Activated naive CD8-positive, alpha-beta T cell treated with anti-CD3 and anti-CD28 coated beads, Interleukin-2, amount 10 ng/mL, durations not matched to agents 7 days and 5 days (primary cell): ENCODE measurements at places on chromosomes 11 and 22.

- no peak for DNase-seq
Measured at GRCh38 chr11:94924171-94924572, 49.2 kb downstream of the CWC15 start.

- DNase-seq = no peak
Measured at GRCh38 chr11:60059521-60060240, 3.2 kb downstream of the MS4A3 start.

DNA sequence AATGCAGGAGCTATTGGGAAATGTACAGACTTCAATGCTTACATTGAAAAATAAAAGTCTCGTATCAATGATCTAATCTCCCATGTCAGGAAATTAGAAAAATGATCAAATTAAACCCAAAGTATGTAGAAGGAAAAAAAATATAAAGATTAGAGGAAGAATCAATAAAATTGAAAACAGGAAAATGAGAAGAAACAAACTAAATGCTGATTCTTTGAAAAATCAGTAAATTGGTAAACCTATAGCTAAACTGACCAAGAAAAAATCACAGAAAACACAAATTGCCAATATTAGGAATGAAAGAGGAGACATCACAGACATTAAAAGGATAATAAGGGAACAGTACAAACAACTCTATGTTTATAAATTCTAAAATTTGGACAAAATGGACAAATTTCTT, 11.8 kb downstream of the OR2AT4 start:
- no peak for DNase-seq

GRCh38 chr22:25840891-25841290, 98.9 kb downstream of the MYO18B start:
- DNase-seq = no peak

GRCh38 chr11:27330633-27331270, 32.3 kb downstream of the CCDC34 start:
- no peak for DNase-seq

GRCh38 chr11:96318850-96319249, 24.1 kb downstream of the MAML2 start:
- no peak for DNase-seq
